HepG2 (cell line): ENCODE measurements at places on chromosomes 1 and 21. TPM values are rescaled to one million over a fixed set of nuclear protein-coding genes. Genes with fewer than 3 reads are reported as not detected.

ELAPOR1 gene
- polyA plus RNA-seq = 0.12 and 0.13 TPM in 2 replicates

PKP1 gene
- not detected in 2 replicates for polyA plus RNA-seq

SPRR4 gene
- polyA plus RNA-seq = not detected in 2 replicates

RBP7 gene
- 1.6 and 2.0 TPM in 2 replicates for polyA plus RNA-seq

IKBKE gene
- 3.7 and 4.5 TPM in 2 replicates for polyA plus RNA-seq

ACTN2 gene
- polyA plus RNA-seq = 0.05 and 0.13 TPM in 2 replicates
